ENCODE measurements at places on chromosomes 16 and 17. TPM values are rescaled to one million over a fixed set of nuclear protein-coding genes. Genes with fewer than 3 reads are reported as not detected.

DNA sequence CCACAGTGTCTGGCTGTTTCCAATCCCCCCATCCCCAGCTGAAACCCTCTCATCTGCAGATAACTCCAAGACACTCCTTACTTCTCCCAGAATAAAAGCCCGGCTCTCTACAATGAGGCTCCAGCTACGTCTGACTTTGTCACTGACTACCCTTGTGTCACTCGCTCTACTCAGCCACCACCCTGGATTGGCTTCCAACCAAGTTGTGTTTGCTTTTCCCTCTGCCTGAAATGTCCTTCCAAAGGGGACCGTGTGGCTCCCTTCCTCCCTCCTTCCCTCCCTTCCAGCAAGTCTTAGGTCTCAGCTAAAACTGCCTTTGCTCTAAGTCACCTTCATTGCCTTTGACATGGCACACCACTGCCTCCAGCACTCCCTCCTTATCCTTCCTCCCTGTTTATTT is 42.8 kb downstream of the CDH1 start:
- DNase-seq = no peak

The MLLT6 gene
- 39.0 TPM for total RNA-seq

DNA sequence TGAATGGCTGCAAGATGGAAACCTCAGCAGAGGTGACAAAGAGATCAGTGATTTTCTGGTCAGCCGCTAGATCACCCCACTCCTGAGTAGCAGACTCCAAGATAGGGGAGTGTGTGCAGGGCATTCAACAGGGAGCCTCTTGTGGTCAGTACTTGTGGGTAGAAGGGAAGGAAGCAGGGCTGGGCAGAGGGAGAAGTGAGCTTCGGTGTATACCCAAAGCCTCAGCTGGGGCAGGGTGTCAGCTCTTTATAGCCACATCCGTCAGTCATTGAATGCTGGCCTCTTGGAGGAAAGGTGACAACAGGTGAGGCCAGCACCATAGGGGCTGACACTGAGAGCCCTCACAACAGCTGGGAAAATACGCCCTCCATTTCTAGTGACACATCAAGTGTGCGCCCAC is 2.2 kb upstream of the SLC12A3 start:
- DNase-seq = no peak

DNA sequence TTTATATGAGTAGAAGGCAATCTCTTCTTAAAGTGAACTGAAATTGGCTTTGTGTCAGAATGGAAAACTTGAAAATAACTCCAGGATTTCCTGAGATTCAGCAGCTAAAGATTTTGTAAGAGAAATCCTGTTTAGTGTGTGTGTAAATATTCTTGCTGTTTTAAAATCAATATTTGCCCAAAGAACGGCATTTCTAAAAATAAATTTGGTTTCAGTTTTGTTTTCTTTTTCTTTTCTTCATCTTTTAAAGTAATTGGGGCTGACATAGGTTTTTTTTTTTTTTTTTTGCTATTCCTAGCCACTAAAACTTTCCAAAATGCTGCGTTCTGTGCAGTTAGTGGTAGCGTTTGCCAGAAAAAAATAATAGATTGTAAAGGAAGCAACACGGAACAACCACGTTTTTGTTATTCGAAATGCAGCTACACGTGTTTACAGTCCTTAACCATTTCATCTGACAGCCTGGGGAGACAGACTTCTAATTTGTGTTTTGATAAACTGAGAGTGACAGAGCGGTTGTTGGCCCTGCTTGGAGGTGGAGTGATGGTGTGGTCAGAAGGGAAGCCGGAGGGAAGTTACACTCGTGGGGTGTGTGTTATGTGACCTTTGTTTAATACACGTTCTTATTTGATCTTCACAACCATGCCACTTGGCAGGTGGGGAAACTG is 21.6 kb upstream of the SMPD3 start:
- no peak for DNase-seq

The KRT25 gene
- not detected for total RNA-seq

- peak; percentile 45 for DNase-seq
These were observed 23.0 kb upstream of the SLC38A8 start for GRCh38 chr16:84065536-84066132.

The KRTAP3-1 gene
- not detected for total RNA-seq

The FCSK gene
- total RNA-seq = 6.0 TPM

- peak; percentile 90 for DNase-seq
These were observed 13.0 kb downstream of the CDH13 start for GRCh38 chr16:82639666-82640336.

- no peak for DNase-seq
These were observed 15.8 kb downstream of the DRC3 start for GRCh38 chr17:17988427-17988945.

The STH gene
- total RNA-seq = not detected

DNA sequence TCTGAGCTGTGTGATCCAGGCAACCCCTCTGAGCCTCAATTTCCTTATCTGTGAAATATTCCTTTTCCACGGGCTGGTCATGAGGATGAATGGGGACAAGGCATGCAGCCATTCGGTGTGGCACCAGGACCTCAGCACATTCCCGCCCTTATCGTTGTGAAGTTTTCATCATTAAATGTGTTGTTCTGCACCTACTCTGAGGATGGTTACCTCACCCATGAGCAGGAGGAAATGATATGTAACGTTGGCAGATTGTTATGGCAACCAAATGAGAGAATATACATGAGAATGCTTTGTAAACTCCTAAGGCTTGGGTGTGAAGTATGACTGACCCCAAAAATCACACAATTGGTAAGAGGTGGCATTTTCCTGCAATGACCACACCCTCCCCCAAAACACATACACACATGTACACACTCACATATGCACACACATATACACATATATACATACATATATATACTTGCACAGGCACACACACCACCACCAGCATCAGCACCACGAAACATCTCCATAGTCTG is 39.5 kb downstream of the SMARCE1 start:
- DNase-seq = no peak

Data from NCI-H460 (cell line).